Stimulated activated CD8-positive, alpha-beta memory T cell treated with anti-CD3 and anti-CD28 coated beads, Interleukin-2, amount 100 ng/mL, for 1 hour (primary cell): ENCODE measurements at places on chromosomes 4 and X.

DNA sequence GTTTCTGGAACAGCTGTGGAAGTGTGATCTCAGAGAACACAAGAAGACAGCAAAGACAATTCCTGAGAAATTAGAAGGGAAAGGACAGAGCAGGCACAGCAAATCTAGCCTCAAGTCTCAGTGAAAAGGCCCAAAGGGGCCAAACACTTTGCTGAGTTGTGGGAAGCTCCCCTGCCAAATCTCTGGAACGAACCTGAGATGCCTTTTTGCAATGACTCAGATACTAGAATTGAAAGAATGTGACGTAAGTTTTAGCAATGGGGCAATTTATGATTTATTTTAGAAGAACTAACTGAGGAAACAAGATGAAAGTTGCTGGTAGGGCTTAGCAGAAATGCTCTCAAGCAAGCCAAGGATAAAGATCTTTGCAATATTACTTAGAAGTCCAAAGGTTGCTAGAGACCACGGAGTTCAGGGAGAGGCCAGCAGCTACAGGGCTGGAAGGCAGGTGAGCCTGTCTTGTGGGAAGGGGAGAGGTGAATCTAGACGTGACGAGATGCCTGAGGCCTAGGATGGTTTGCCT, 92.8 kb downstream of the AMELX start:
- no peak for DNase-seq

DNA sequence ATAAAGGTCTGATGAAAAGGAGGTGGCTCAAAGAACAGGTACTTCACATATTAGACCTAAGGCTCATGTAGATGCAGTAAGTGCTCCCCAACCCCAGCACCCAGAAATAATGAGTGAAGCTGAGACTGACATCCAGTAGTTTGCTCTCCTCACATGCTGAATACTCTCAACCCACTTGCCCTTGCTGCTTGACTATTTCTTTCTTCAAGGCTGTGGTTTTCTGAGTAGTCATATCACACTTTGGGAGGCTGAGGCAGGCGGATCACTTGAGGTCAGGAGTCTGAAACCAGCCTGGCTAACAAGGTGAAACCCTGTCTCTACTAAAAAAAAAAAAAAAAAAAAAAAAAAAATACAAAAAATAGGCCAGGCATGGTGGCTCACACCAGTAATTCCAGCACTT, 51.5 kb upstream of the PRPS1 start:
- DNase-seq: no peak

DNA sequence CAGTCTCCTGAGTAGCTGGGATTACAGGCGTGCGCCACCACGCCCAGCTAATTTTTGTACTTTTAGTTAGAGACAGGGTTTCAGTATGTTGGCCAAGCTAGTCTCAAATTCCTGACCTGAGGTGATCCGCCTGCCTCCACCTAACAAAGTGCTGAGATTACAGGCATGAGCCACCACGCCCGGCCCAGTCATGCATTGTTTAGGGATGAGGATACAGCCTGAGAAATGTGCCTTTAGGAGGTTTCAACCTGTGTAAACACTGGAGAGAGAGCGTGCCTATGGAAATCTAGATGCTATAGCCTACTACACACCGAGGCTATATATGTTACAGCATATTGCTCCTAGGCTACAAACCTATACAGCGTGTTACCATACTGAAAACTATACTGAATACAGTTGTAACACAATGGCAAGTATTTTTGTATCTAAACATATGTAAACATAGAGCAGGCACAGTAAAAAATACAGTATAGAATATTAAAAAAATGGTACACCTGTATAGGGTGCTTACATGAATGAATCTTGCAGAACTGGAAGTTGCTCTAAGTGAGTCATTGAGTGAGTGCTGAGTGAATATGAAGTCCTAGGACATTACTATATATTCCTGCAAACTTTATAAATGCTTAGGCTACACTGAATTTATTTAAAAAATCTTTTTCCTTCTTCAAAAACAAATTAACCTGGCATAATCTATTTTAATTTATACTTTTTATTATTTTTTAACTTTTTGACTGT, 588.2 kb upstream of the ADGRL3 start:
- DNase-seq: no peak

DNA sequence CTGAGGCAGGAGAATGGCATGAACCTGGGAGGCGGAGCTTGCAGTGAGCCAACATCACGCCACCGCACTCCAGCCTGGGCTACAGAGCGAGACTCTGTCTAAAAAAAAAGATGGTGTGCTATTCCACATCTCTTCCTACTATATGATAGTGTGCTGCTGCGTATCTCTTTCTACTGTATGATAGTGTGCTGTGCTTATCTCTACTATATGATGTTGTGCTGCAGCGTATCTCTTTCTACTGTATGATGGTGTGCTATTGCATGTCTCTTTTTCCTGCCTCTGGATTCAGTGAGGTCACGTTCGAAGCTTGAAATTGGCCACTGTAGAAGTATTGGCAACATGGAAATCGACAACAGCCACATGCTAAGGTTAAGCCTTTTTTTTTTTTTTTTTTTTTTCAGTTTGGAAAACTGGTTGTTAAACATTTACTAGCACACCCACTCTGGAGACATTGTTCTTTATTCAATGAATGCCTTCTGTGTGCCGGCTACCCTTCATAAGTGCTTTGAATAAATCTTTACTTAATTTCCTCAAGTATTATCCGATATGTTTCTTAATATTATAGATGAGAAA, 31.0 kb downstream of the ARFIP1 start:
- DNase-seq: no peak

DNA sequence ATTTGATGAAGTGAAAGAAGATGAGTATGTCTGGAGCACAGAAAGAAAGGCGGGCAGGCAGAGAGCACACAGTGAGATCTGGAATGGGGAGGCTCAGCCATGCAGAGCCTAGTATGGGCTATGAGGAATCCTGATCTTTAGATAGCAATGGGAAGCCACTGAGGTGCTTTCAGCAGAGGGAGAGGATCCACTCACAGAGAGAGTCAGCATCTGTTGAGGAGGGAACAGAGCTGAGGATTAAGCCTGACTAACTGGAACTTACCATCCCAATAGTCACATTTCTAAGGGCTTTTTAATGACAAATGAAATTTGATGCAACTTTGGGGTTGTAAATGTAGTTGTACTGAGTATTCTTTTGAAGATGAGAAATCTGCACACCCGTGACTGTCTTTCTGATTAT, 20.6 kb upstream of the FGFBP2 start:
- DNase-seq: no peak

GRCh38 chr4:181944527-181944926, 298.7 kb upstream of the TENM3 start:
- DNase-seq: no peak

DNA sequence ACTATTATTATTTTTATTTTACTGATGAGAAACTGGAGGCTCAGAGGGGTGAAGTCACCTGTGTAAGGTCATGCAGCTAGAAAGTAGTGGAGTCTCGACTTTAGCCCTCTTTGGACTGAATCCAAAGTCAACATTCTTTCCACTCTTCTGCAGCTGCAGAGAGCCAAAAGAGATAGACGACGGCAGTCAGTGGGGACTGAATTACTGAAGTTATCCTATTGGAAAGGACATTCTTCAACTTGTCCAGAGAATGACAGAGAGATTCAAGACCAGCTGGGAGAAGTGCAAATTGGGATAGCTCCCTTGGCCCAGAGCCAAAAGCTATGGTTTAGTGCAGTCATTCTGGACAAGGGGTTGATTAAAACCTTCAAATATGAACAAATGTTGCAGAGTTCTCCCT, 42.5 kb downstream of the VGLL1 start:
- DNase-seq: no peak

- no peak for DNase-seq
Measured at GRCh38 chr4:102560115-102560514, 59.0 kb downstream of the NFKB1 start.

DNA sequence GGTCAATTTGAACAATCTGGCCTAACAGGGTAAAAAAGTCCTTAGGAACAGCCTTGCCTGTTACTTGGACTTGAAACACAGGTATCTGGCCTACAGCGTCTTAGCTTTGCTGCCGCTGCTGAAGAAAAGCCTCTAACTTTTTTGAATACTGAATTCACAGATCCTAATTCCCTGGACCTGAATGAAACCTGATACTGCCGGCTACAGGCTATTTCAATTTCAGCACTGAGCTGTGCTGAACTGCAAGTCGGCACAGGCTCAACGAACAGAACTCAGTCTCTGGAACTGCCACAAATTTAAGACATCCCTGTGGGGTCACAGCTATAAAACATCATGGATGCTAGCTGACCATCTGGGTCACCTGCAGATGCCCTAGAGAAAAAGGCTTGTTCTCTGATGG, 7.2 kb downstream of the NR0B1 start:
- no peak for DNase-seq

DNA sequence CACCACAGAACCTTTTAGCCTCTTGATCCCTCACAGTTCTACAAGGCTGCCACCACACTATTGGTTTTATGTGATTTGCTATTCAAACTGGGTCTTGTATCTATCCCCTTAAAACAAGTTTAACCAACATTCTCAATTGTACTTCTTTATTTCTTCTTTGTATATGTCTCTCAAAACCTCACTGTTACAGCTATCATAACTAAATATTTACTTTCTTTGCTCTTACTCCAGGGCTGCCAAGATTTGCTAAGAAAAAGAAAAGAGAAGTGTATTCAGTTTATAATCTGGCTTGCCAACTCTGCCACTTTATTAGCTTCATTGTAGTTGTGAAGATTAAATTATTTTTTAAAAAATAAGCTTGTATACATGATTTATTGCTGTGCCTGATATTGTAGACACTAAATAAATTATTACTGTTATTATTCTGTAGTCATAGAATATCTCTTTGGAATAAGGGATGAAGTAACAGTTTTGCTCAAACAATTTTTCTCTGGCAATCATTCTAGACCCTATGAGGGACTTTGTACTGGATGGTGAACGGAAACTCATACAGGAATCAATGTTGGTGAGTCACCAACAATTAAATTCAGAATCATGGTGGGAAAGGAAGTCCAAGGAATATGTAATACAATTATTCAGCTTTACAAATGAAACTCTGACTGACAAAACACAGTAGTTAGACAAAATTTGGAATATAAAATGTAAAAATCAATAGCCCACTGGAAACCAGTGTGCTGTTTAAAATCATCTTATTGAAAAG, 127.1 kb upstream of the DCAF8L1 start:
- no peak for DNase-seq

- peak; percentile 11 for DNase-seq
Measured at GRCh38 chr4:121900132-121900983, 30.1 kb upstream of the BBS7 start.

GRCh38 chr4:114046331-114046730, 66.9 kb upstream of the ARSJ start:
- DNase-seq: no peak
